ENCODE measurements at places on chromosomes 5 and 9.

DNA sequence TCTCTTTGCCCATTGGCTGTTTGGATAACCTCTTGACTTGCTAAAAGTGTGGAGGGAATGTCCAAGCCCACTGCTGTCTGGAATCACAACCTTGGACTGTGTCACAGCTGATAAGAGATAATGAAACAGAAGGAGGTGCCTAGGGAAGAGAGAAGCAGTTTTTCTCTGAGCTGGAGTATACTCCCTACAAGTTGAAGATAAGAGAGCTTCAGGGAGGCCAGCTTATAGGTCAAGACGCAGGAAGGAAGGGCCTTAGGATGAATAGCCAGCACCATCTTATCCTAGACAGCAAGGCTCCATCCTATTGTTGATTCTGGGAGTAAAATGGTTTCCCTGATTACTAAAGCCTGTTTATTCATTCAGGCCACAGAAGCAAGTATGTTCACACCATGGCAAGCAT, 244.7 kb downstream of the NPR3 start:
- no peak for DNase-seq

GRCh38 chr9:104740621-104741020, 6.9 kb upstream of the NIPSNAP3A start:
- no peak for DNase-seq

- no peak for DNase-seq
These were observed 39.9 kb downstream of the PAX5 start for GRCh38 chr9:36993933-36994764.

GRCh38 chr5:173950829-173951228, 38.1 kb upstream of the C5orf47 start:
- DNase-seq, result no peak

DNA sequence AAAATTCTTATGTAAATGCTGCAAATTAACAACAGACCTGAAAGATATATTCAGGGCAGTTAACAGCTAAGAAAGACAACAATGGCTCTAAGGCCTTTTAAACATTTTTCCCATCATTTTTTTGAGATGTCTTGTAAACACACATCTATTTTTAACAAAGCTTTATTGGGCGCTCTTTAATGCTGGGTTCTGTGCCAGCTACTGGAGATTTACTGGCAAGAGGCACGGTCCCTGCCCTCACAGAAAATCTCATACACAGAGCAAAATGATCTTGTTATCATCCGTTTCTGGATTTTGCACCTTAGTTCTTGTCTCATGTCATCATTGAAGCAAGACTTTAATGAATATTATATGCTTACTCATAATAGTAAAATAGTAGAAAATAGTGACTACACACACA, 1022.3 kb upstream of the WWC1 start:
- no peak for DNase-seq

DNA sequence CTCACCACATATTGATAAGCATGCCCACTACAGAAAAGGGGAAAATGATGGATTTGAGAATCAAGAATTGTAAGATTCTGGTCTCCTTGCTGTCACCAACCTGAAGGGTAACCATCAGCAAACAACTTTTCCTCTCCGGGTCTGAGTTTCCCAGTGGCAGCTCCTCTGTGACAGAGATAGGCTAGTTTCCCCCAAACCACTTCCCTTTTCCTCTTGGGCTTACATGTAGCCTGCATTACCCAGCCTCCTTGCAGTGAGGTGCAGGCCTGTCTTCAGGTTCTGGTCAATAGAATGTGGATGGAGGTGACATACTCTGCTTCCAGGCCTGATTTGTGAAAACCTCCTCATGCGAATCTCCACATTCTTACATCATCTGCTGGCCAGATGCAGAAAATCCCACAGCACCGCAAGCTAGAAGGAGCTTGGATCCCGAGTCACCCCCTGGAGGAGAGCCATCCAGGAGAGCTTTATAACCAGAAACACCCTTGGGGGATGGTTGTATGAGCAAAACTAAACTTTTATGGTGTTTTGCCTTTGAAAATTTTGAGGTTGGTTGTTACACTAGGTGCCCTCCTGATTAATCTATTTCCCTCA, 206.1 kb downstream of the RGS3 start:
- DNase-seq, result no peak

DNA sequence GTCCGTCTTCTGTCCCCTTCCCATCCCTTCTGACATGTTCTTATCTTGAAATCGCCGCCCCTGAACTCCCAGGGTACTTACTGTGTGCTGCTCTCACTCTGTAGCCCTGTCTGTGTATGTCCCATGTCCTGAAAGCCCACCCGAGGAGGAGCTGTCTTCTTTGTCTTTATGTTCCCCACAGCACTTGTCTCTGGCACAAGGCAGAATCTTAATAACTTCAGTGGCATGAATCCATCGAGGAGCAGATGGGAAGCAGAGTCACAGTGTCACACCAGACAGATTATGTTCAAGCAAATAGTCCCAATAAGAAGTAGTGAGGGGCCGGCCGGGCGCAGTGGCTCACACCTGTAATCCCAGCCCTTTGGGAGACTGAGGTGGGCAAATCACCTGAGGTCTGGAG, 29.7 kb upstream of the LTC4S start:
- DNase-seq, result no peak

GRCh38 chr5:133400831-133401351, 211.4 kb downstream of the FSTL4 start:
- DNase-seq, result no peak

- no peak for DNase-seq
These were observed 46.6 kb downstream of the MVB12B start for GRCh38 chr9:126373241-126373640.

GRCh38 chr9:92185096-92185495, 69.9 kb upstream of the SPTLC1 start:
- DNase-seq, result no peak

- no peak for DNase-seq
These were observed 172.6 kb upstream of the S1PR3 start for GRCh38 chr9:88818495-88819201.

DNA sequence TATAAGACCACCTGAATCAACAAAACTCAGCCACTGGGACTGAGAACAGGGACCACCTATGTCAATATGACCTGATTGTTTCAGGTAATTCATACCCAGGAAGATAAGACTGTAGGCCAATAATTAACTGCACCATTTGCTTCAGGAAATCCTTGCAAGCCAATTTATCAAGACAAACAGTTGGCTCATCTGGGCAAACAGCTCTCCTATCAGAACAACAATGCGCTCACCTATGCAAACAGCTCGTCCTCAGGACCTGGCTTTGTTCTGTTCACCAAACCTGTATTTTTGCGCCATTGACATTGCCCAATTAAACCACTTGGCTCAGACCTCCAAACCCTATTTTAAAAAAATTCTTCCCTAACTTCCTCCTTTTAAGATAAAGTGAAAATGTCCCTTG, 92.3 kb upstream of the MARCHF11 start:
- DNase-seq, result no peak

DNA sequence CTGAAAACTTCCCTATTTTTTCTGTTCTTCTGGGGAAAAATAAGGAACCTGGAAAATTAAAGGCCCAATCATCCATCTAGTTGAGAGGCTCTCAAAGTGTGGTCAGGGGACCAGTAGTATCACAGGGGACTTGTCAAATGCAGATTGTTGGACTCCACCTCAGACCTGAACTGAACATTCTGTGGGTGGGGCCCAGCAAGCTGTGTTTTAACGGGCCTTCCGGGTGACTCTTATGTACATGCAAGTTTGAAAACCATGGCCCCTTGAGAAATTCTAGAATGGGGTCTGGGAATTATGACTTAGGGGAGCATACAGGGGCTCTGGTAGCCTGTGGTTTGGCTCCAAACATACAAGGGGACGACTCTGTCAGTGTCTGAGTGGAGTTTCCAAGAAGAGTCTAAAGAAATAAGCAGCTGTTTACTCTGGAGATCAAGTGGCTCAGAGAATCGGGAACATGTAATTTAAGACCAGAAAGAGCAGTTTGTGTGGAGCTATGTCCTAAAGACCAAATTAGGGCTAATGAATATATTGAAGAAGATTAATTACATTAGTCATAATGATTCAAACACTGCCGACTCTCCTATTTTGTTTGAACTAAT, 177.4 kb downstream of the SLC28A3 start:
- no peak for DNase-seq

GRCh38 chr5:9009931-9010651, 535.8 kb downstream of the SEMA5A start:
- no peak for DNase-seq

- DNase-seq, result peak; percentile 60
These were observed 10.2 kb downstream of the HAND1 start for GRCh38 chr5:154467655-154468354.

GRCh38 chr5:181043285-181044092, 3.4 kb downstream of the BTNL9 start:
- DNase-seq, result no peak

GRCh38 chr9:116992865-116993264, 305.8 kb downstream of the TRIM32 start:
- DNase-seq, result no peak

GRCh38 chr9:2743937-2744529, 26.7 kb downstream of the KCNV2 start:
- no peak for DNase-seq

- peak; percentile 9 for DNase-seq
These were observed 26.6 kb upstream of the ABLIM3 start for GRCh38 chr5:149114403-149115312.

DNA sequence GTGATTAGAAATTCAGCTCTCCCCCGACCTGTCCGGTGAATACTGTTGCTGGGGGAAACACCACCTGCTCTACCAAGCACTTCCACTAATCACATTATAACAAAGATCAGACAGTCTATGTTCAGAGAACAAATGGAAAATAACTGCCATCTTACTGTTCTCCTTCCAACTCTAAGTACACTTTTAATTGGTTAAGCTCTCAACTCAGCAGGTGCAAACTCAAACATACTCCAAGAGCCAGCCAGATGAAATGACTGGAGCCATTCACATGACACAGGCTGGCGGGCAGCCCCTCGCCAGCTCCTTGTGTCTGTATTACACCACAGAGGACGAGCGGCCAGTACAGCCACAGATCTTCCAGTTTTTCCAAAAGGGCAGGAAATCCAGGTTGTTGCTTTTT, 16.1 kb downstream of the LIFR start:
- DNase-seq, result no peak

DNA sequence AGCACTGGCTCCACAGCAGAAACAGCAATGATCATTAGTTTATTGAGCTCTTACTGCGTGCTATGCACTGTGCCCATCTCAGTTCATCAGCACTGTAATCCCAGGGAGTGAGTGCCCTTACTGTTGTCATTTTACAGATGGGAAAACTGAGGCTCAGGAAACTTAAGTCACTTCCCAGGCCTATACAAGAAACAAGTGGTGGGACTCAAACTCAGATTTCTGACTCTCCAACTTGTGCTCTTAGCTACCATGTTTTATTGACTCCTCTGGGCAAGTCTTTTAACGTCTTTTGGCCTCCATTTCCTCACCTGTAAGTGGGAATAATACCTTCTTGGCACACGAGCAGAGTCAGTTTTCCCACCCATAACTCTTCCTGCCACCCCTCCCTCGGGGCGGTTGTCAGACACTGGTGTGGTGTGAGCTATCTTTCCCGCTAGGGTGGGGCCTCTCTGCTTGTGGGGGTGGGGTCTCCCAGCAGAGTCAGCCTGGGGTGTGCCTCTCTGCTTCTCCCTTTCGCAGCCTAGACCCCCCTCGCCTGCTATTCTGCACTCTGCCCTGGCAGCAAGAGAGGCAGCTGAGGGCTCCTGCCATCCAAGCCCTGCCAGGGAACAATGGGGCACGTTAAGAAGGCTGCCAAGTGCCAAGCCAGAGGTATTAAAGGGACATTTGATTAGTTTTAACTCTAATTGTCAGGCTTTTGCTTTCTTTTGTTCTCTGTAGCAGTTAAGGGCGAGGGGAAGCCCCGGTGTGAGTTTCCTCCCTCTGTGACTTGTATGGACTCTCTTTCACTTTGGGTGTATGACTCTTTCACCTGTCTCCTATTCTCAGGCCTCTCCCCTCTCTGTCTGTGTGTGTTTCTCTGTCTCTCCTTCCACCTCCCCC, 12.1 kb downstream of the GALNT10 start:
- no peak for DNase-seq

DNA sequence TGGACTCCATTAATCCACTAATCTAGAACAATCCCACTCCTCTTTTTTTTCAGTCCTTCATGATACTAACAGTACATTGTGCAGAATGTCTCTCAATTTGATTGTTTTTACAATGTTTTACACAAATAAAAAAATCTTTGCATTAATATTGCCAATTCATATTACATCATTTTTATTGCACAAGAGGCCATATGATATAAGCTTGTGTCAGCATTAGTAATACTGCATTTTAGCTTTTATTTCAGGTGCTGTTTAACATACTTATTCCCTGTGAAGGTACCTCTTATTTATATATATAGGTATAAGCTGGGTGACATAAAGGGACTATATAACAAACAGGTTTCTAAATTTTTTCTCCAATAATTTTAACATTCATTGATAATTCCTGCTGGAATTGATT, 737.4 kb downstream of the DNAH5 start:
- no peak for DNase-seq

GRCh38 chr5:134526483-134527155, 1.1 kb downstream of the JADE2 start:
- DNase-seq, result peak; percentile 33

- no peak for DNase-seq
These were observed 171.3 kb upstream of the CDH12 start for GRCh38 chr5:23024470-23024869.

DNA sequence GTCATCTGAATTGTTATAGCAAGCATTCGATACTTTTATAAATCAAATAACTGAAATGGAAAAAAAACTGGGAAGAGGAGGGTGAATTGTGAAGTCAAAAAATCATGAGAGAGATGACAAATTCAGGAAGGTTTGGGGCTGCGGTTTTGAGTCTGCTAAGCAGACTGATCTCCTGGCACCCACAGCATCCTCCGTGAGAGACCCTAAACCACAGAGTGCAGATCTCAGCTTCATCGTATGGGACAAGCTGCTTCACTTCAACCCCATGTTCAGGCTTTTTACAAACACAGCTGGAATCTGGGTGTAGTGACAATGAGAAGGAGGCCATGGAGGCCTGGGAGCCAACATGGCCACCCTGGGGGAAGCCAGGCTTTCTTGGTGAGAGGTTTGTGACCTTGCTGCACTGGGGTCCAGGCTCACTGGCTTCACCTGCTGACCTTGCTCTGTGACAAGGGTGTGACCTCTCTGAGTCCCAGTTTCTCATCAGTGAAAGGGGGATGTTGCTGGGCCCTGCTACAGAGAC, 19.4 kb downstream of the USP20 start:
- no peak for DNase-seq

GRCh38 chr9:110282018-110282738, 25.9 kb upstream of the TXN start:
- no peak for DNase-seq

DNA sequence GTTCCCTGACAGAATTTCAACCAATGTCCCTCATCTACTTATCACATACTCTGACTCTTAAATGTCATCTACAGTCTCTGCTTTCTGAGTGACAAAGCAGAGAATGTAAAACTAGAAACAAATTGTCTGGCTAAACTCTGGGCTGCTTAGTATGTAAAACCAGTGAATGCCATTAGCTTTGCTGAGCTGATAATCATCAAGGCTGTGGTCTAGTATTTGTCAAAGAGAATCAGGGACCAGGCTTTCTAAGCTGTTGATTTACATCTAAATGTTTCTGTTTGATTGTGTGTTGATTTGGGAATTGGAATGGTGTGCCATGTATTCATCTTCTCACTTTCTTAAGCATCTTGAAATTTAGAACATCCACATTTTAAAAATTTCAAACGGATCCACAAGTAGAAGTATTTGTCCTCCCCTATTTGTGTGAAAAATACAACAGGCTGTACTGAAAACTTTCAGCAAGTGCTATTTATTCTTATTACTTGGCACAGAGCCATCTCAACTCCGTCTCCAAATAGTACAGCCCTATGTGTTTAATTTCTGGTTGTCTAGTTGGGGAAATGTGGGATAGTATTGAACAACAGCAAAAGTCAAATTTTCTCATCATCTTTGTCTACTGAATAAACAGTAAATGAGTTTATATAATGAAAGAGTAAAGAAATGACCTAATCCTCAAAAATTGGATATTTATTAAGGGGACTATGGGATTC, 251.5 kb downstream of the KCTD16 start:
- DNase-seq, result no peak

All from T follicular helper cell (primary cell).